ENCODE measurements at places on chromosomes 3 and 15. TPM values are rescaled to one million over a fixed set of nuclear protein-coding genes. Genes with fewer than 3 reads are reported as not detected.

The RHOV gene
- total RNA-seq, result 0.40 TPM

The USP50 gene
- not detected for total RNA-seq

The C3orf62 gene
- 3.7 TPM for total RNA-seq

The ITPKA gene
- total RNA-seq, result 6.1 TPM

DNA sequence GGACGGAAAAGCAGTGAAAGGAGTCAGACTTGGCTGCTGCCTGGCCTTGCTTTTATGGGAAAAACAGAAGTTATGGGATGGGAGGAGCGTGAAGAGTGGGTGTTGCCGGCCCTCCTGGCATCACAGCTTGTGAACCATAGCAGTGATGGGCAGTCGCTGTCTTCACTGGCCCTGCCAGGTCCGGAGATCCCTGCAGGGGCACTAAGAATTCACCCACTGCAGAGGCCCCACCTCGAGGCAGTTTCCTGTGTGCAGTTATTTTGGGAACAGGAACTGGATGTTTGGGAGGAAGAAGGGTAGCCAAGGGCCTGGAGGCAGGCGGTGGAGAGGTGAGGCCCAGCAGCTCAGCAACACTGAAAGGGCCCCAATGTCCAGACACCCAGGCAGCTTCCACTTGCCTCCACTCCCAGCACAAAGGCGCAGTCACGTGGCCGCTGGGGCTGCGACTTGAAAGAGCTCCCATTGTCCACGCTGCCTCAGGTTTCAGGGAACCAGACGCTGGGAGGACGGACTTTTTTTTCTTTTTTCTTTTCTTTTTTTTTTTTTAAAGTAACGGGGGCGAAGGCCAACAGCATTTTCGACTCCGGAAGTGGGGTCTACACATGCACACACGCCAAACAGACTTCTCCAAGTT is 255.6 kb downstream of the ZNF621 start:
- no peak for DNase-seq

- no peak for DNase-seq
Observed at GRCh38 chr3:58022490-58022889, 14.3 kb downstream of the FLNB start.

DNA sequence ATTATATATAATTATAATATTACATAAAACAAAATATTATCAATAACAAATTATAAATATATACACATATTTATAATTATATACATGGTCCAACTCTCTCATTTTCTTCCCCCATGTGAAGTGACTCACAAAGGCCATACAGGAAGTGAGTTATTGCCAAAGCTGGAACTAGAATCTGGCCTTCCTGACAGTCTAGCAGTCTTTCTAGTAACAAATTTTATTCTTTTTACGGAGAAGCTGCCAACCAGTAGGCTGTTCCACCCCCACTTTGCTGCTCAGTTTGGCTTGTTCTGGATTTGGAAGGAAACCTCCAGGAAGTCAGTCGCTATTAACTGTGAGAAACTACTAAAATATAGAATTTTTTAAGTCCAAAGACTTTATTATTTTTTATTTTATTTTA is 79.6 kb downstream of the DHX36 start:
- no peak for DNase-seq

GRCh38 chr15:22262613-22263020 is 182.3 kb downstream of the OR4M2 start:
- DNase-seq, result peak; percentile 38

DNA sequence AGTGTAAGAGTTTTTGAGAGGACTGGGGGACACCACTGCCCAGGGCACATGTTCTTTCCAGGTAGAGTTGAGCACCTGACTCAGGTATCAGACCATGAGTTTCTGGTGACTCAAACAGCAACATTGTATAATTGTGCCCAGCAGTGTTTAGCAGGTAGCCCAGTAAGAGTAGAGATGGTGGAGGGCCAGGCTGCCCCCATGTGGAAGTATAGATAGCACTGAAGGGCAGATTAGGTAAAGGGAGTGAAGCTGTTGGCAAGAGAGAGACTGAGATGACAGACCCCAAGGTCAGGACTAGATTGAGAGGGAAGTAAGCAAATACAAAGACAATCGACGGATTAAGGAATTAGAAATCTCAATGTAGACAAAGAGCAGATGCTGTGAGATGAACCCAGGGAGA is 74.6 kb downstream of the TRIM42 start:
- DNase-seq, result no peak

GRCh38 chr15:69013726-69014406 is 629 bp upstream of the NOX5 start:
- no peak for DNase-seq

DNA sequence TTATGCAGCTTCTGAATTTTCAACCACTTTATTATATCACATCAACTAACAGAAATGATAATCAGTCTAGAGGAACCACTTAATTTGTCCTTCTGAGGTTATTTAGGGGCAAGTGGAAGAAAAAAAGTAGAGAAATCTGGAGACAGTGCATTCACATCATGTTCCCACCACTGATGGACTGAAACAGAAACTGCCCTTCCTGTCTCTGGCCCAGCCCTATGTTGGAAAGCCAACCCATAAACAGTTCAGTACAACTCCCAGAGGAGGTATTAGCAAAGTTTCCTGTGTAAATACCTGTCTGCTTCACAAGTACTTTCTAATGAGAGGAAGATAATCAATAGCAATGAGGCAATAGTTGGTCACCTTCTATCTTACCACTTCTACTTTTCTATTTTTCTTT is 205.8 kb downstream of the SSR3 start:
- DNase-seq, result no peak

GRCh38 chr15:71237456-71238188 is 122.4 kb downstream of the THSD4 start:
- DNase-seq, result no peak

DNA sequence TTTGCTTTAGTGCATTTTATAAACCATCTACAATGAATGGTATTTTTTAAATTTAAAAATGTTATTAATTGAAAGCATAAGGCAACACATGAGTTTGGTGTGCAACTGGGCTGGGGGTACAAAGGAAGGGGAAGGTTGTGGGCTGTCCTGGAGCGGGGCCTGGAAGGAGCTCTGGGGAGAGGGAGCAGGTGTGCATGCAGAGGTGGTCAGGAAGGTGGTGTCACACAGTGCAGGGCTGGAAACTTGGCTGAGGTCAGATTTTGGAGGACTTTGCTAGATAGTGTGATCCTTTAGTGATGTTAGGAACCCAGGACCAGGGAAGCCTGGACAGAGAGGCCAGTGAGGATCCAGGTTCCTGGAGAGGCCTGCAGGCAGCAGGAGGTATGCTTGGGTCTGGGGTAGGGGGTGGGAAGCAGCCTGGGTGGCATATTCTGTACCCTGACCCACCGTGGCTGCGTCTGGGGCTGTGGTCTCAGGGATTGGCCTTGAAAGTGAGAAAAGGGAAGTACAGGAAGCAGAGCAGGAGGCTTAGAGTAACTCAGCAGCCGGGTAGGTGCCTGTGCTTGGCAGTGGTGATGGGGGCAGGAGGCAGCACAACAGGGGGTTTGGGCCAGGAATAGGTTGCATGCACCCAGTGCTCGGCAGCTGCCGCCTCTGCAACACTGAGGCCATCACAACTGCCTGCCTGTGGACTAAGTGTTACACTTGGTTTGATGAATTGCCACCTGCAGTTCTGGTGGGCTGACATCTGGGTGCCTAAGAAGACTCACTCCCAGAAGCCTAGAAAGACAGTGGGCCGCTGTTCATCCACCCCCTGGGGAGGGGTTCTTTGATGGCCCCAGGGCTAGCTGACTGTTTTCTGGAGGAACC is 33.0 kb downstream of the KY start:
- no peak for DNase-seq

DNA sequence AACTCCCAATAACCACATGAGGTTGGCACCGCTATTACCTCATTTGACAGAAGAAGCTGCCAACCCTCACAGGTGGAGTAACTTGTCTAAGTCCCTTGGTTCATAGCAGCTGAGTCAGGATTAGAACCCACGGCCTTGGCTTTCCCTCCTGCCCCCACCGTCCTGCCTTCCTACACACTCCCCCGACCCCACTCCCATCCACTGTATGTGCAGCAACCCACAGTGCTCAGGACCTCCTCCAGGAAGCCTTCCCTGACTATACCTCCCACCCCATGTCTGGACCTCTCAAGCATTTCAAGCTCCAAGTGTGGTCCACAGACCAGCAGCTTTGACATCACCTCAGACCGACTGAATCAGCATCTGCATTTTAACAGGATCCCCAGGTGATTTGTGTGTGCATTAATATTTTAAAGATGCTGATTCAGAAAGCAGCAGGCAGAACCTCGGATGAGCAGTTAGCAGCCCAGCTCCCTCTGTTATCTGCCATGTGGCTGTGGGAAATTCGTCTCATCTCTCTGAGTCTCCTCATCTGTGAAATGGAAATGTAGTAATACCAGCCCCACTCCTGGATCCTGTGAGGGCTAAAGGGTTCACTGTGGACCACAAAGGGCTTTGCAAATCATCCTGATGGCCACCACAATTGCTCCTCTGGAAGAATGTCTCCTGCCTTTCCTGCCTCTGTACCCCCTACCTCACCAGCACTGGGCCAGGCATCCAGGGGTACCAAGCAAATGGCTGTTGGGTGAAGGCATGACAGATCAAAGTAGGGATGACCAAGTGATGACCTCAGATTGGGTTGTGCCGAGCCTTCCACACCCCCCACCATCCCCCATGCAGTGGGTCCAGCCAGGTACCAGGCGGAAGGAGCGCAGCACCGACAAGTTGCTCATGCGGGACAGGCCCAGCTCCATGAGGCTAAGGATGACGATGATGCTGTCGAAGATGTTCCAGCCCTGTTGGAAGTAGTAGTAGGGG is 62.7 kb downstream of the SCN5A start:
- DNase-seq, result no peak
